NCI-H1048 (cell line): ENCODE measurements at places on chromosomes 1 and 21.

DNA sequence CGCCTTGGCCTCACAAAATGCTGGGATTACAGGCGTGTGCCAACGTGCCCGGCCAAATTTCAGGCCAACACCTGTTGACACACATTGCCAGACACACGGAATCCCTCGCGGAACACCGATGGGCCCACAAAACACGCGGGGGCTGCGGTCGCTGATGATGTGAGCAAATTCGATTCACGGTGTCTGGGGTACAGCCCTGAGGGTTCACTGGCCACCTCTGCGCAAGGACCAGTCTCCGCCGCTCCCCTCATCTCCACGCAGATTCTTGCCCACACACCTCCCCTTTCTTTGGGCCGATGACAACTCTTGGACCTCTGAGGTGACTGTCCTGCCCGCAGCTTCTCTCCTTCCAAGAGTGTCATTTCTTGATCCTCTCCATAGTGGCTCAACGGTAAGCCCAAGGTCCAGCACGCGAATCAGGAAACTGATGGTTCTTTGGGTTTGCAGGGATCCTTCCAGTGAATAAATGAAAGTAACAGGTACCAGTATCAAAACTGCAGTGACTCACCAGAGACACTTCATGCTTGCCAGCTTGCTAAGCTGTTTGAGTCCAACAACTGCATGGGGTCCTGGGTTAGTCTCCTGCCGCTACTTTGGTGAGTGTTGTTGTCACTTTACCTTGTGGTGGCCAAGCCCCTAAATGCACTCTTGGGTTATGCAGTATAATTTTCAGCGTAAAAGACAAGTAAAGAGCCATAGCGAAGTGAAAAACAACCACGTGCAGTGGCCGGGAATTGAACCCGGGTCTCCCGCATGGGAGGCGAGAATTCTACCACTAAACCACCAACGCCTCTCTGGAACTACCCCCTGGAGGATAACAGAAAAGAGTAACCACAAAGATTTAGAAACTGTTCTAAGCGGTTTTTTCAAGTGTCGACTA lies 11.0 kb upstream of the RNU1-3 start:
- no peak for DNase-seq

GRCh38 chr1:162857850-162858249 lies 3.1 kb downstream of the CCDC190 start:
- no peak for DNase-seq

- DNase-seq, result no peak
These were observed 46.1 kb upstream of the FBXO28 start for GRCh38 chr1:224067621-224068457.

GRCh38 chr1:101158424-101158823 lies 78.4 kb upstream of the S1PR1 start:
- no peak for DNase-seq

- DNase-seq, result no peak
These were observed 56.3 kb downstream of the MAN1C1 start for GRCh38 chr1:25672763-25673409.

- DNase-seq, result no peak
These were observed 4.3 kb upstream of the CELA2A start for GRCh38 chr1:15452216-15452615.

GRCh38 chr1:109989506-109990301 lies 5.1 kb downstream of the AHCYL1 start:
- DNase-seq, result no peak

GRCh38 chr1:10108134-10108663 lies 75.4 kb downstream of the UBE4B start:
- DNase-seq, result no peak

- no peak for DNase-seq
These were observed 38.8 kb downstream of the ZBTB17 start for GRCh38 chr1:15937146-15937545.

- no peak for DNase-seq
These were observed 50.8 kb upstream of the SSBP3 start for GRCh38 chr1:54456921-54457529.

DNA sequence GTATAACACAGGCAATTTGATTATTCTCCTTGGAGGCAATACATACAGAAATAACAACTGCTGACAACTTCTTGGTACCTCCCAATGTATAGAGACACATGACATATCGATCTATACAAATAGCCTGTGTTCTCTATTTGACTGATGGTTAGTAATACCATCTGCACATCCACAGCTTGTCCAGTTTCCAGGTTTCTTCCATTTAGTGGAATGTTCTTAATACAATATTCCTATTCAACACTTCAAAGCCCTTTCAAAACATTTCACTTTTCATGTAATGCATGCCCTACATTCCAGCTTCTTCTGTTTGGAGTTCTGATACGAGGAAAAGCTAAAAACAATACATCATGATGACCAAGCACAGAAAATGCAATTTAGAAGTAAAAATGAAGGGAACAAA lies 37.0 kb upstream of the GORAB start:
- DNase-seq, result no peak

DNA sequence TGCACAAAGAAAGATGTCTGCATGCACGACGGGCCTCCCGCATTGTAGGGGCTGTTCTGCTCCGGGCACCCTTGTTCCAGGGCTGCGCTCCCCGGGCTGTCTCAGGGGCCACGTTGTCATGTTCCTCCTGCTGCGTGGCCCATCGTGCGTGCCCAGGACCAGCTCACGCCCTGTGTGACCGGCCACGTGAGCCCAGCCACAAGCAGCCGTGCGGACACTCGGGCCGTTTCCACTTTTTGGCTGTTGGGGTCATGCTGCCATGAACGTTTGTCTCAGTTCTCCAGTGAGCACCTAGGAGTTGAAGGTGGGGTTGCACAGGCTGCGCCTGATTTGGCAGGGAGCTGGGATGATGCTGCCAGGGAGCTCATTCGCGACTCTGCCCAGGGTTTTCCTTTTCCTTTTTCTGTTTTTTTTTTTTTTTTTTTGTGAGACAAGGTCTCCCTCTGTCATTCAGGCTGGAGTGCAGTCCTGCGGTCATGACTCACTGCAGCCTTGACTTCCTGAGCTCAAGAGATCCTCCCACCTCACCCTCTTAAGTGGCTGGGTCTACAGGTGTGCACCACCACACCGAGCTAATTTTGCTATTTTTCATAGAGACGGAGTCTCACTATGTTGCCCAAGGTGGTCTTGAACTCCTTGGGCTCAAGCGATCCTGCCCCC lies 17.4 kb downstream of the PDXK start:
- no peak for DNase-seq

DNA sequence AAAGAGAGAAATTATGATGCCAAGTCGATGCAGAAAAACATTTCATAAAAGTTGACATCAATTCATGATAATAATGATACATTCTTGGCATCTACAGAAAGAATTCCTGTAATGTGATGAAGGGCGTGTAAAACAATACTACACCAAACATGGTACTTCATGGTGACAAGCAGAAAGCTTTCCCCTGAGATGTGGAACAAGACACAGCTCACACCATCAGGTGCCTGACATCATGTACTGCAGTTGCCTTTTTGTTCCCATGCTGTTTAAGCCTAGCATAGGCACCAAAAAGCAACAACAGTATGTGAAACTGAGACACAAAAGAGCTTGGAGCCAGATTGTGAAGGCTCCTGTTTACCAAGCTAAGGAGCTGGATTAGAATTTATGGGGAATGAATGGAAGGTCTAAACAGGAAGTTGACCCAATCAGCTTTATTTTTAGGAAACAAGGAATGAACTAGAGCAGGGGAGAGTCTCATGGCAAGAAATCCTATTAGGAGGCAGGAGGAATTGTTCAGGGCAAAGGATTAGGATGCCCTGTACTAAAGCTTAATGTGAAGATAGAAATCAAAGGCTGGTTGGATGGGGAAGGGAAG lies 67.2 kb downstream of the SYDE2 start:
- no peak for DNase-seq

DNA sequence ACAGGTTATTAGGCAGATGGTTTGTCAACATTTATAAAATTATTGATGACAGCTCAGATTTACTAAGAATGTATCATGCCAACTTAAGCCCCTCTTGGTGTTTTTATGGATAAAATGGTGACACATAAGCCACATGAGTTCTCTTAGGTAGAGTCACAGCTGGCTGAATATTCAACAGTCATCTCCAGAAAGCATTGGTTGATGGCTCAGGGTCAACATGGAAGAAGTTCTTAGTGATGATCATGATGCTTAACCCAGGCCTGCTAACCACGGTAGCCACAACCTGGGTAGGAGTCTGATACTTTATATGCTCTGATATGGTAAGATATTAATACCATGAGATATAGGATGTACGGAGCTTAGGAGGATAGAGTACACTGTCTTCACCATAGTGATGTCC lies 46.4 kb upstream of the SIPA1L2 start:
- no peak for DNase-seq

GRCh38 chr1:193479187-193479586 lies 292.8 kb upstream of the B3GALT2 start:
- DNase-seq, result no peak

DNA sequence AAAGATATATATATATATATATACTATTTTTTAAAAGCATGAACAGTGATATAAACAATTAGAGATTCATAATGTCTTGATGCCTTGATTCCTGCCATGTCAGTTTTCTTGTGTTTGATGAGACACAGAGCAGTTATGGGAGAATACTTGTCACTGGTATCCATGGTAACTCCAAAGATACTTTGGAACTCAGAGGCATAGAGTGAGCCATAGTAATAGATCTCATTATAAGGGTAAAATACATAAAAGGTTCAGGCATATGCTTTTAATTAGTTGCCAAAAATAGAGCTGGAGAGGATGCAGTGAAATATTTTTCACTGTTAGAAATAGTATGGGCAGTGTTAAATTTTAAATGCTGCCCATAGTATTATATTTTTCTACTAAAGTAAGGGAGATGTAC lies 134.1 kb downstream of the SYT14 start:
- DNase-seq, result no peak

- DNase-seq, result no peak
These were observed 69.2 kb upstream of the ARTN start for GRCh38 chr1:43864111-43865045.

GRCh38 chr21:25360593-25360992 lies 246.7 kb downstream of the MRPL39 start:
- DNase-seq, result no peak

DNA sequence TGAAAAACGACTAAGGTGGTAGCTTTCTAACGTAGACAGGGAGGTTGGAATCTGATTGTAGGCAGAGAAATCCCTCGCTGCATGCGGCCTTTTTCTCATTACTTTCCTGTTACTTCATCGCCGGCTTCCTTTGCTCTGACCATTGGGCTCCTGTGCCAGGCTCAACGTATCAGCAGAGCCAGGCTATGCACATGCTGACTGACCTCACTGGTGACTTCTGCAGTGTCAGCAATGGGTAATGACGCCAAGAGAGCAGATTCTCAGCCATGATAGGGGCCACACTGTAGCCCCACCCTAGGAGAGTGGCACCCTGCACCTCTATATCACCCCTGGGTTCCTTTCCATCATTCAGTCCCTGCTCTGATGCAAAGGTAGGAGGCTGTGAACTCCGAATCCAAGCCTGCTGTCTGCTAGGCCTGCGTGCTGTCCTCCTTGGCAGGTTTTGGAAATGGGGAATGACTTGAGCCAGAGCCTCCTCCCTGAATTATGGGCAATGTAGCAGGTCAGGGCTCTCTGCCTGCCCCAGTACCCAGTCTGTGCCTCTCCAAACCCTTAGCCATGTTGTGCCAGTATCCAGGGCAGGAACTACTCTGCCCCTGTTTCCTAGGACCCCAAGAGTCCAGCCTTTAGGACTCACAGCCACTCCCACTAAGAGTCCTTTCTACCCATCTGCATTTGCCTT lies 11.4 kb downstream of the PPFIA4 start:
- DNase-seq, result no peak

GRCh38 chr1:77888081-77888780 lies at the start of gene NEXN:
TSS of gene NEXN (plus strand) at chr1:77888624. CDS start at chr1:77916107, 27,483 bp downstream.
- DNase-seq, result no peak

DNA sequence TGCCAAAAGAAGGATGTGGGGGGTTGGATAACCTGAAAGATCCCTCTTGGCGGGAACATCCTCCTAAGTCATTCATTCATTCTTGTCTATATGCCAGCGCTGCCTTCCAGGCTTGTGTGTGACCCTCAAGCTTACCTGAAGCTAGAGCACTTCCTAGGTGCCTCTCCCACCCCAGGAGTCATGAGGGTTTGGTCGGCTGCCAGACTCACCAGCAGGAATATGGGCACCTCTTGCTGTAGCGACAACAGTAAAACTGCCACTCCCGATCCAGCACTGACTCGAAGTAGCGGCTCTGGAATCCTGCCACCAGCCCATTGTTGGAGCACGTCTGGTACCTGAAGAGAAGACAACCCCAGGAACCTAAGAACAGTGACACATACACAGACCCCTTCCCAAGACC lies 15.0 kb downstream of the DPT start:
- no peak for DNase-seq

DNA sequence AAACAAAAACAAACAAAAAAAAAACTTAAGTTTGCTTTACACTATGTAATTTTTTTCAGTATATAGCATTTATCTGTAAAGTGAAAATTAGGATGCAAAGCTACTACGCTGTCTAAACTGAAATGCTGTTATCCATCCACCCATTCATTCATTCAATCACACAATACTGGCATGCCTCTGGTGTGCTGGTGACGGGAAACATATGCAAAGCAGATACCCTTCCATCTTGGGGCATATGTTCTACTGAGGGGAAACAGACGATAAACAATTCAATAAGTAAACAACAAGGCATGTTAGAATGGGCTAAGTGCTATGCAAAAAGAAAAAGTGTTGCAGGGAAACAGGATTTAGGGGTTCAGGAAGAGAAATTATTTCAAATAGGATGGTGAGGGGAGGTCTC lies 3.2 kb downstream of the CLSTN1 start:
- no peak for DNase-seq

DNA sequence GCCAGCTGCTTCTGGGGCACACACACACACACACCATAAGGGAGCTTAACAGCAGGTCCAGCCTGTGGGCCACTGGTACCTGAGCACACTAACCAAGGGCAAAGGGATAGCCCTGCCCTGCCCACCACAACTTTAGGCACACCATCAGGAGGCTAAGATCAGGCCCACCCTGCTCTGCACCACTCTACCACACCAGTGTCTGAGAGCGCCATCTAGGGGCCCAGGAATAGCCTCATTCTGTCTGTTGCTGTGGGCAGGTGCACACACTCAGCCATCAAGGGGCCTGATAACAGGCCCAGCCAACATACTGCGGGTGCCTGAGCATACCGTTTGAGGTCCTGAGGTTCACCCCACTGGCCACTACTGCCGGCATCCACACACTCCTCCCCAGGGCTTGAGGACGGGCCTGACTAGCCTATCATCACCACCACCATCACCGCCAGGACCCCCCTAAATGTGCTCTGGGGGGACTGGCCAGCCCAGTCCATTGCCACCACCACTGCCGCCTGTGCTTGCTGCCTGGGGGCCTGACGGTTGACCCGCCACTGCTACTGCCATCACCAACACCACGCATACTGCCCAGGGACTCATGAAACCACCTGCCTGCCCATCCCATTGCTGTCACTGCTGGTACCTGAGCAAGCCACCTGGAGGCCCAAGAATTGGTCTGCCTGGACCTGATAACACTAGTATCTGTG lies 31.3 kb downstream of the NSL1 start:
- no peak for DNase-seq

- no peak for DNase-seq
These were observed 4.0 kb upstream of the GBP5 start for GRCh38 chr1:89276690-89277089.

- peak; percentile 57 for DNase-seq
These were observed 20.7 kb downstream of the MIS18A start for GRCh38 chr21:32257962-32258785.
